Peyer's patch (tissue), 4 donors: ENCODE measurements at places on chromosomes 5 and 9. TPM values are rescaled to one million over a fixed set of nuclear protein-coding genes. Genes with fewer than 3 reads are reported as not detected.

TRIM14 gene
- 61.1 TPM for total RNA-seq

MYMK gene
- not detected for total RNA-seq

C5orf46 gene
- total RNA-seq, result not detected

PCDHB13 gene
- total RNA-seq, result 0.83 TPM

IL5 gene
- not detected for total RNA-seq

ZNF883 gene
- total RNA-seq, result not detected

AMBP gene
- total RNA-seq, result 4.4 TPM

SH3PXD2B gene
- total RNA-seq, result 5.8 TPM

ALDOB gene
- 9,366 TPM for total RNA-seq

HTR4 gene
- 46.6 TPM for total RNA-seq

GDA gene
- total RNA-seq, result 263 TPM

DOCK2 gene
- total RNA-seq, result 20.1 TPM

TAF11L2 gene
- total RNA-seq, result not detected

PLPPR1 gene
- not detected for total RNA-seq

DNA sequence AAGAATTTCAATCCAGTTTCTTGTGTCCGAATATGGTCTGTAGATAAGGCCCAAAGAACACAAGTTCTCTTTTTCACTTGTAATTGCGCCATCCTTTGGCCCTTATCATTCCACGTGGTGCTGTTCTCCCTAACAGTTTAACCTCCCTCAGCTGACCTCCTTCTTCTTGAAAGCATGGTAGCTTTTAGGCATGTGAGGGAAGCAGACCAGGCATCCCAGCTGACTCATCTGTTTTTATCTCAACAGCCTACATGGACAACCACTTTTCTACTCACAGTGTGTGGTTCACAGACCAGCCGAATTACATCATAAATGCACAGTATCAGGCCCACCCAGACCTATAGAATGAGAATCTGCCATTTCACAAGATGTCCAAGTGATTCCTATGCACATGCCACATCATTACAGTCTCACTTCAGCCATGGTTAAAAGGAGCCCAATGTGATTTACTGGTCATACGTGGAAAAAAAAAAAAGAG is 26.9 kb upstream of the PLIN2 start:
- DNase-seq, result no peak

DNA sequence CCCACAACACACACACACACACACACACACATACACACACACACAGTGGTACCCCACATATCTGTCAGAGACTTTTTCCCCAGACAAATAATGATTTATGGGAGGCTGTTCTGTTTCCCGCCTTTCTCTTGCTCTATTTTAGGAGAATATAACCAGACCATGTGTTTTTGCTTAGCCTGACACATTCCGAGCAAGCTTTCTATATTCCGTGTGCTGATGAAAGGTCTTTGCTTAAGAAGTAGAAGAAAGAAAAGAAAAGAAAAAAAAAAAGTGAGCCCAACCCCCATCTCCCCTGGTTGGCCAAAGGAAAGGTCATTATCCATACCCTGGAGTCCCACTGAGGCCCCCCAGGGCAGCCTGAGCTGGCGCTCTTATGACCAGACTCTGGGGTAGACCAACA is 338.6 kb downstream of the SLIT3 start:
- DNase-seq, result no peak

DNA sequence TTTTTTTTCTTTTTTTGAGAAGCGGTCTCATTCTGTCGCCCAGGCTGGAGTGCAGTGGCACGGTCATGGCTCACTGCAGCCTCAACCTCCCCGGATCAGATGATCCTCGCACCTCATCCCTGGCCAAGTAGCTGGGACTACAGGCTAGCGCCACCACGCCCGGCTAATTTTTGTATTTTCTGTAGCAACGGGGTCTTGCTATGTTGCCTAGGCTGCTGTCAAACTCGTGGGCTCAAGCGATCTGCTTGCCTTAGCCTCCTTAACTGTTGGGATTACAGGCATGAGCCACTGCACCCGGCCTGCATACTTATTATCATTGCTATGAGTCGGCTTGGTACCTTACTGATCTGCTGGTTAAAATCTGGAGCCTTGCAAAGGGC is 790 bp upstream of the IARS1 start:
- DNase-seq, result peak; percentile 51

GRCh38 chr5:4440536-4440935 is 699.6 kb upstream of the ADAMTS16 start:
- DNase-seq, result no peak

GRCh38 chr9:36401164-36401740 is 1.2 kb upstream of the RNF38 start:
- DNase-seq, result no peak

DNA sequence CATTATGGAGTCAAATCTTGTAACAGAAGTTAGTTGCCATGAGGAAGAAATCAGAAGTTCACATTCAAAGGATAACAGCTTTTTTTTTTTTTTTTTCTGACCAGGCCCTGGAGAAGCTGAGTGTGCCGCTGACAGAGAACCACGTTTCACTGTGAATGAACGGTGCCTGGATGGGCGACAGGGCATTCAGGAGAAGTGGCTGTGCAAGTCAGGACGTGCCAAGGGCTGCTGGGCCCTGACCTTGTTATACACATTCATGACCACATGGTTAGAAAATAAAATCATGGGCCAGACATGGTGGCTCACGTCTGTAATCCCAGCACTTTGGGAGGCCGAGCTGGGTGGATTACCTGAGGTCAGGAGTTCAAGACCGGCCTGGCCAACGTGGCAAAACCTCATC is 91.6 kb downstream of the ANKH start:
- no peak for DNase-seq

DNA sequence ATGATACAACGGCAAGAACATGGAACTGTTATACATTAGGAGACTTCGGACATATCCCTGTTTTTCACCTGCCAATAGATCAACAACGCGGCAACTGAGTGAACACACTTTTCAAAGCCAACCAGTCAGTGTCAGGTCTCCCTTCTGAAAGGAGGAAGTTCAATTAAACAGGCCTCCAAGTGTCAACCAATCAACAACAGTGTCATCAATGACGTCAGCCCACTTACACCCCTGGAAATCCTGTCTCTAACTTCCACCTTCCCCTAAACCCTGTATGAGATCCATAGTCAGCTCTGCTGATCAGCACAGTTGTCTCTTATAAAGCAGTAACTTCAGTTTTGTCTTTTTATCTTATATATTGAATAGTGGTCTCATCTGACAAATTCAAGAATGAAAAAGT is 36.6 kb downstream of the DMRT3 start:
- DNase-seq, result no peak

GRCh38 chr5:152372875-152373274 is 32.2 kb downstream of the NMUR2 start:
- no peak for DNase-seq

- no peak for DNase-seq
These were observed 66.8 kb downstream of the MEF2C start for GRCh38 chr5:88816195-88816594.

GRCh38 chr5:39716532-39717028 is 291.8 kb upstream of the DAB2 start:
- DNase-seq, result no peak

DNA sequence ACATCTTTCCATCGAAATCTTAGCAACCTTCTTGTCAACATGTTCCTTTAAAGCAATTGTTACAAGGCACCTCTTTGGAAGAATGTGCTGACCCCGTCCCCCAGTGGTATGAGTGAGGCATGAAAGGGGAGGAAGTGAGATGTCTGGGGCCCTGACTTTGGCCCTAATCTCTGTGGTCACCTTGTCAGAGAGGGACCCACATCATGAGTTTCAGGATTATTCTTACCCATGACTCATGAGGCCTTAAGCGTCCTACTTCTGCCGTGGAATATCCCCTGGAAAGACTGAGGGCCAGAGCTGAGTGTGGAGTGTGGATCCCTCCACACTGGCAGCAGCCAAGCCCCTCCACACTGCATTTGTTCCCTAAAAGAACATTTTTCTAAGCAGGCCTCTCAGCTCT is 81.2 kb downstream of the FSTL4 start:
- no peak for DNase-seq

- no peak for DNase-seq
These were observed 60.1 kb upstream of the GNA14 start for GRCh38 chr9:77708064-77708815.

- no peak for DNase-seq
These were observed 249.8 kb downstream of the NR2F1-AS1 start for GRCh38 chr5:93331241-93331640.

DNA sequence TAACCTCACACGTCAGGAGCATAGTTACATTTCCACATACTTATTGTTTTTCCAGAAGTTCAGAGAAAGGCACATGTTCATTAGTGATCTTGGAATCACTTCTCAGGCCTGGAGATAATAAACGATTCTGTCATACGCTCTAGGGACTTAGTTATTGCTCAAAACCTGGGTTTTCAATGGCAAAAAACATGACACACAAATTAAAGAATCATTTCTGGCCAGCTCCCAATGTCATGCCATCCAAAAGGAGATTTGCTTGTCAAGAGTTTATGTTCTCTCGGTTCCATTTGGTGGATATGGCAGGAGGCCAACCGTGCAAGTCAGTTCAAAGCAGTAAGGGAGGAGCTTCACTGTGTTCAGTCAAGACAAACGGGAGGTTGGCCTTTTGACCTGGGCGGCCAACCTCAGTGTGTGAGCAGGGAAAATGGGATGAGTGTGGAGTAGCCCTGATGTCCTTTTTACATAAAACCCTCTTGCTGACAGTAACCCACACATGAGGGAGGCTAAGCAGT is 123.4 kb downstream of the NXNL2 start:
- no peak for DNase-seq

- peak; percentile 84 for DNase-seq
These were observed 15.8 kb upstream of the RAPGEF1 start for GRCh38 chr9:131755541-131756198.

- no peak for DNase-seq
These were observed 291.0 kb downstream of the NSG2 start for GRCh38 chr5:174336479-174336878.

GRCh38 chr9:29701971-29702370 is 2128.7 kb upstream of the C9orf72 start:
- no peak for DNase-seq

GRCh38 chr5:123033157-123033671 is 3.3 kb downstream of the PPIC start:
- DNase-seq, result no peak

GRCh38 chr9:130359819-130360218 is 84.9 kb upstream of the ASS1 start:
- DNase-seq, result no peak

- DNase-seq, result no peak
These were observed 169.9 kb downstream of the FANCC start for GRCh38 chr9:95147452-95148207.

GRCh38 chr5:176770431-176770830 is 39.9 kb upstream of the UNC5A start:
- DNase-seq, result peak; percentile 8

- DNase-seq, result peak; percentile 49
These were observed 22.3 kb upstream of the RNF130 start for GRCh38 chr5:180093651-180094382.

GRCh38 chr5:55638051-55638450 is 74.1 kb downstream of the SLC38A9 start:
- DNase-seq, result no peak

- no peak for DNase-seq
These were observed 54.9 kb downstream of the FGF1 start for GRCh38 chr5:142630927-142631539.

DNA sequence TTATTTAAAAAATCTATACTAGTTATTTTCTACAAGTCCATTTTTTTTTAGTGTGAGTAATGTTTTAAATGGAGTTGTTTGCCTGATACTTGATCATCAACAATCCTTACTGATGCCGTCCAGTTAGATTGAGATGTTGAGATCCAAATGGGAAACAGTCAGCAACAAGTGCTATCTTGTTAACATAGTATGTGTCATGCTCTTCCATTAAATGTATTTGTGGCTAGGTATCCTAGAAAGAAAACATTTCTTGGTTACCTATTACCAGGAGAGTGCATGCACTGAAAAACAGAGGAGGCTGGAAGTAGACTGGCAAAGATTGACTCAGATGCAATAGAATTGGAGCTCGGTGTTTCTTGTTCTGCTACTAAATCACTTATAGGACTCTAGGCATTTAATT is 123.4 kb upstream of the MAN2A1 start:
- no peak for DNase-seq
